NCI-H2081 treated with DMSO at 0.1 percent for 48 hours (cell line): ENCODE measurements at places on chromosomes 5 and 9.

GRCh38 chr9:111284703-111285102, 45.3 kb downstream of the OR2K2 start:
- DNase-seq: no peak

GRCh38 chr5:131745703-131746102, 51.1 kb downstream of the FNIP1 start:
- DNase-seq: no peak

GRCh38 chr9:85994191-85994590, 53.2 kb downstream of the NAA35 start:
- no peak for DNase-seq

GRCh38 chr5:125411071-125411743, 664.8 kb upstream of the ZNF608 start:
- no peak for DNase-seq

DNA sequence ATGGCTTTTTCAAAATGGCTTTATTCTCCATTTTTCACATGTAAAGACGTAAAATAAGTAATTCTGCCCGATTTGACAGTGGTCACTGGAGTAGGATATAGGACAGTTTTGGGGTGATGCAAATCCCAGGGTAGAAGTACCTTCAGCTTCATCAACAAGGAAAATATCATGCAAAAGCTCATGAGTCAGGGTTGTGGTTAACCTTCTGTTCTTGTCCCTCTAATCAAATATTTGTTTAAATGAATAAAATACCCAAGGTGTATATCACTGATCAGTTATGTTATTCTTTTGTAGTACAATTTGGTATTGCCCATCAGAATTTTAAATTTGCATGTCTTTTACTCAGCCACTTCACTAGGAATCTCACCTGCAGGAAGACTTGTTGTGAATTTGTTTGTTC, 40.0 kb downstream of the FBXL7 start:
- DNase-seq: no peak

DNA sequence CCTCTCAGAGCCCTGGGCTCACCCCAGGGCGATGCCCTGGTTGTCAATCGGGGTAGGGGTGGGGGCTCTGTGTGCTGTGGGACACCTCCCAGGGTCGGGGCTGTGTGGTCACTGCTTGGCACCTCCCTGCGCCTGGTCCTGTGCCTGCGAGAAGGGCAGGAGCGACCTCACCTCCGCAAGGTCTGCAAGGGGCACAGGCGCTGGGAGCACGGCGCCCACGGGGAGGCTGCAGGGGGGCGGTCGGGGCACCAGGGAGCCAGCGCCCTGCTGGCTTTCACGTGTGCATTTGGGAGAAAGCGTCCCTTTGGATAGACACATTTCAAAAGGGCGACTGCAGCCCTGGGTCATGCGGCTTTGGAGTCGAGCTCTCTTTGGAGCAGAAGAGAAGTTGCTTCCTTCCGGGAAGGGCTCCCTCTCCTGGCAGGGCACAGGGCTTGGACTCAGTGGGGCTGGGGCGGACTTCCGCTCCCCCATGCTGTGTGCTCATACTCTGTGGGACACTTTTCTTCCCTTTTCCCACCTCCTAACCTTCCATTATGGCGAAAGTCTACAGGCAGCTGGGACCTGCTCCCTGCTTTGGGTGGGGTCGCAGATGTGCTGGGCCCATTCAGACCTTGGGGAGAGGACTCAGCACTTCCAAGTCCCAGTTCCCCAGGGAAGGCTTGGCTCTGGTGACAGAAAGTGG, 52.9 kb upstream of the SLC28A3 start:
- DNase-seq: no peak

GRCh38 chr9:131727795-131728545, 11.9 kb downstream of the RAPGEF1 start:
- DNase-seq: no peak

DNA sequence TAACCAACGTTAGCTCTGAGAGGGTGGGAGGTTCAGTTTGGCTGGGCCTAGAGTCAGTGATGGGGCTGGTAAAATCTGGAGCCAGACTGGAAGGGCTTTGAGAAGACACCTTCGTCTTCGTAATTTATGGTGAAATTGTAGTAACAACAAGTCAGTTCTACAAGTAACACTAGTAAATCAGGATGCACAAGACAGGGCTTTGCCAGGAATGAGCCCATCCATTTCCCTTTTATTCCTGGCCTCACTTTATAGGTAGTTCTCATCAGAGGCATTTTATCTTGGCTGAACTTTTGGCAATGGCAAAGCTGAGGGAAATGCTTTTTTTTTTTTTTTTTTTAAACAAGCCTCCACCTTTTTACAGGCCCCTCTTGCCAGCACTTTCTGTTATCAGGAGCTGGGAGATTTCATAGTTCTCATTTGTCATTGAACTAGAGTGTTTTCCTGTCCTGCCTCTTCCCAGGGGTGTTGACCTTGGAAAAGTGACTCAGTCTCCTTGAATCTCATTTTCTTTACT, 110.5 kb upstream of the KLF4 start:
- no peak for DNase-seq

- no peak for DNase-seq
These were observed 14.8 kb downstream of the ETF1 start for GRCh38 chr5:138528208-138528607.

- no peak for DNase-seq
These were observed 96.7 kb upstream of the SMIM23 start for GRCh38 chr5:171688696-171689495.

DNA sequence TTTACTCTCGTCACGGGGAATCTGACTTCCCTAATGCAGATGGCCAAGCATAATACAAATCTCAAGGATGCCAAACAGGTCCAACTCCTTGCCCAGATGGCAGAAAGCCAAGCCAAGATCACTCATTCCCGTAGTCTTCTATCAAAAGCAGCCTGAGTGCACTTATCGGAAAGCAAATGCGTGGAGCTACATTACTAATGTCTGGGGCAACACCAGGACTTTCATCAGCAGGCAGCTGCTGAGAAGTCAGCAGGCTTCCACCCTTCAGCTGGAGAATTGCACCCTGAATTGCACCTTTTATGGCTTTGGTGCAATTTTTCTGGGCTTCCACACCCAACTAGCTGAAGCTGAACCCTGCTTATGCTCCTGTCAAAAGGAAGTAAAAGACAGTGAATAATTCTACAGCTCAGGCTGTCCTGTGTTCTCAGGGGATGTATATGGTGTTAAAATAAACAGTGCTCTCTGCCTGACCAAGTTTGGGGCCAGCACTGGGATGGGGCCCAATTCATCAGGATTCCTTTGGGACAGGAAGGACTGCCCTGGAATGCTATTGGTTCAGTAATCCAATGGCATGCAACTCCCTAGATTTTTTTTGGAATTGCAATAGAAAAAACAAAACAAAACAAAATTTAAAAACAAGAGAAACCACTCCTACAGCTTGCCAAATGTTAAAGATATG, 92.6 kb downstream of the DPYSL3 start:
- DNase-seq: no peak

- DNase-seq: no peak
These were observed 224.2 kb downstream of the SNX18 start for GRCh38 chr5:54741711-54742110.

GRCh38 chr5:115843444-115844130, 1.9 kb downstream of the AP3S1 start:
- DNase-seq: no peak

- DNase-seq: no peak
These were observed 36.6 kb downstream of the UHRF2 start for GRCh38 chr9:6449645-6450044.

DNA sequence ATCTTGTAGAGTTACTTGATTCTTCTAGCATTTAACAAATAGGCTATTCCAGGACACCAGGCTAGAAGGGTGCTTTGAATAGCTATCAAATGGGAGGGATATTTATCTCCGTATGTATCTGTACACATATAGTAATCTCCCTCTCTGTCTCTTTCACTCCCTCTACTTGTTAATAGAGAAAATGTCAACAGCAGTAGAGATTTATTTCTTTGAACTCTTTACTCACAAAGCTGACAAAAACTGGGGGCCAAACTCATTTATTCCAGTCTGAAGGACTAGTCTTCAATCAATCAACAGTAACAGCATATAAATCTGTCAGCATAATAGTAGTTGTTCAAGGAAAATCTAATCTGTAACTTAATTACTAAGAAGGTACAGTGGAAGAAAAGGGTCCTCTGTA, 78.2 kb upstream of the FER start:
- DNase-seq: no peak

- no peak for DNase-seq
These were observed 59.0 kb downstream of the IARS1 start for GRCh38 chr9:92234514-92234913.

GRCh38 chr9:14811844-14812243, 89.3 kb upstream of the CER1 start:
- DNase-seq: no peak

GRCh38 chr9:70529833-70530232, 115.4 kb upstream of the KLF9 start:
- DNase-seq: no peak

DNA sequence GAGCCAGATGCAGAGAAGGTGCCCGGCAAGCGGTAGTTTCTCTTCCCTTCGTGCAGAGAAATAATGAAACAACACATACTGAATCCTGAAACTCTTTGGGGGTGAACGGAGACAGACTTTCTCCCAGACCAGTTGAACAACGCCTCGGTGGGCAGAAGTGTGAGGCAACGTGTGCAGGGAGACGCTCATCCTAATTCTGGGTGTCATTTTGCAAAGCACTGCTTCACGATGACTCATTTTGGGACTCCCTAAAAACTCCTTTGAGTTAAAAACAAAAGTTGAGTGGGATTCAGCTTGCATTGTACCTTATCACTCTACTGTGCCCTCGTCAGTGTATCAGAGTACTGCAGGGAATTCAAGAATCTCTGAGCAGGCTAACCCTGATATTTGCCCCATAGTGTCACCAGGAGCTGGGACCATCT, 3.5 kb upstream of the NEK6 start:
- DNase-seq: no peak

DNA sequence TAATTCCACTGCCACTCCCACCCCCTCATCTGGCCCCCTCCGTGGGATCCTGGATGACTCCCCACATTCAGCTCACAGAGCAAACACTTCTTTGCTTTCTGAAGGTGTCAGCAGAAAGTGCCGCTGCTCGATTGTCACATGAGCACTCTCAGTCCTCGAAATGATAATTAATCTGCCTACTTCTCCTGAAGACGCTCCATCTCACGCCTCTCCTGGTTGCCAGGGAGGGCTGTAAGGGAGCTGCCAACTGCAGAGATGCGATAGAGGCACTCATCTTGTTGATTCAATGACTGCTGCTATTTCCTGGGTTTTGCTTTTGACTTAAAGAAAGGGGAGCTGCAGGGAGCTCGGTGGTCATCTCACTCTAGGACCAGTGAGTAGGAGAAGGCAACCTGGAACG, 206.5 kb downstream of the DAB2IP start:
- DNase-seq: no peak

DNA sequence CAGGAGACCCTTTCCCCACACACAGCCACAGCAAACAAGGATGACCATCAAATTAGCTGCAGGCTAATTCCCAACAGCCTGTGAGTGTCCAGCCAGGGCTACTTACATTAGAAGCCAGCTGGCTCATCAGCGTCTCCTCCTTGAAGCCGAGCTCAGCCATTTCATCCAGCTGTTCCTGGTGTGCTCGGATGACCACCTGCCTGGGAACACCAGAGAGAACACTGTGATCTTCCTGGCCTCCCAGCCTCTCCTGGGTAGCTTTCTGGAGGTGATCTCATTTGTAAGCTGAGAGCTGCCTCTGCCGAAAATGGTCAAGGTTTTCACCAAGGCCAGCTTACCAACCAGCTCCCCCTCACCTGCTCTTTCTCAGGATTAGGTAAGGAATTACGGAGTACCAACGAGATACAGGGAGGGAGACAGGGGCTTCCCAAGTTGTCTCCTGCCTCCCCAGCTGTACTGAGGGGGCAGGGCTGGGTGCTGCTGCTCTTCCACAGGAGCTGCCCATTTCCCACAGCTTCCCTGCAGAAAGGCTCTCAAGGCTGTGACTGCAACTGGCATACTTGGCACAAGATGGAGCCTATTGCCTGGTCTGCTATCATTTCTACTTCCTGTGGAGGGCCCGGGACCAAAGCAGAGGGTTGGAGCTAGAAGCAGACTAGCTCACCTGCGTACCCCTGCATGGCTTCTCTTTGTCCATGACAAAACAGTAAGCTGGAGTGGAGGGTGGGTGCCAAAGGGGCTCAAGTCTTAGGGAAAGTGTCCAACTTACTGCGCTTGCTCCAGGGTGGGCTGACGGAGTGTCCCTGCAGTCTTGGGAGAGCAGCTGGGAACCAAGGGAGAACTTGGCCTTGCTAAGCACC, 73.9 kb downstream of the KIF24 start:
- no peak for DNase-seq

DNA sequence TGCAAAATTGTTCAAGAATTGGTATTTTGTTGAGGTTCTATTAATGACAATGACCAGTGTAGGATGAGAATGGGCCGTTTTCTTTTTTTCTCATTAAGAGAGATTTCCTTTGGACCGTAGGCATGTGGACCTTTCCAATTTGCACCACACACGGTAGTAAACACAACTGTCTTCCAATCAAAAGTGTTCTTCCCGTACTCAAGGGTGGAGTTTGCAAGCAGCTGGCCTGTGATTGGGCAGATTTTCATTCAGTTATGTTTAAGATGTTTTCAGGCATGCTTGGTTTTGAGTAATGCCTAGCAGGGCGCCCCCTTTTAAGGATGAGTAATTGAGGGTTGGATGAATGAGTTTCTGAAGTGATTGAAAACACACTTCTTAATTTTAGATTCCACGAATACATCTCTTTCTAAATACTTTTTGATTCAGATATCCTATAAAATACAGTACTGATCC, 2.5 kb downstream of the KDM3B start:
- no peak for DNase-seq

- DNase-seq: no peak
These were observed 1498.8 kb downstream of the MAT2B start for GRCh38 chr5:165004175-165004574.

- no peak for DNase-seq
These were observed 112.3 kb downstream of the GCNT1 start for GRCh38 chr9:76571288-76571687.

GRCh38 chr9:108569624-108570023, 286.2 kb downstream of the ACTL7B start:
- DNase-seq: no peak

DNA sequence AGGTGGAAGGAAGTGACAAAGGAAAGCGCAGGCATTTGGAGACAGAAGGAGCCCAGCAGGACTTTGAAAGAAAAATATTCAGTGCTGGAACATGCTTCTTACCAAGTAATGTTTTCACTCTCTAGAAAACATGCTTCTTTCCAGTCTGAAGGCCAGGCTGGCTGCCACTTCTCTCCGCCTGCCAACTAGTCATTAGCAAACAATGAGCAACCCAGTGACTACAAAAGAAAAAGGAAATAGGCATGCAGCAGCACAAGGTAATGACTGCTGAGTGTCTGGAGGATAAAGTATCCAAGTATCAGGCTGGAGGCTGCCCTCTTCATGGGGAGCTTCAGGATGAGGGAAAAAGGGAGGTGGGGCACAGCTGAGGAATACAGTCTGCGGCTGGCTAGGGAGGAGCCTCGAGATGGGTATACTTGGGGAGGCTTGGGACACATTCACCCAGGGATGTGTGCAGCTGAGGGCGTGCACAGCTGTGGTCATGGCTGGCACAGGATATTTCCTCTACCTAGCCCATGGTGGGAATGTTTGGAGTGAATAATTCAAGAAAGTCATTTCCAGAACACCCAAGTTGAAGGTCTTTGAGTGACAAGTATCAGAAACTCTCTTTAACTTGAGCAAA, 161.5 kb upstream of the KIF2A start:
- peak; percentile 24 for DNase-seq
